ENCODE measurements at places on chromosomes 4 and X.

- DNase-seq = no peak
Measured at GRCh38 chrX:114500622-114501021, 83.3 kb upstream of the HTR2C start.

- DNase-seq = no peak
Measured at GRCh38 chr4:127782025-127782274, 172 bp upstream of the HSPA4L start.

DNA sequence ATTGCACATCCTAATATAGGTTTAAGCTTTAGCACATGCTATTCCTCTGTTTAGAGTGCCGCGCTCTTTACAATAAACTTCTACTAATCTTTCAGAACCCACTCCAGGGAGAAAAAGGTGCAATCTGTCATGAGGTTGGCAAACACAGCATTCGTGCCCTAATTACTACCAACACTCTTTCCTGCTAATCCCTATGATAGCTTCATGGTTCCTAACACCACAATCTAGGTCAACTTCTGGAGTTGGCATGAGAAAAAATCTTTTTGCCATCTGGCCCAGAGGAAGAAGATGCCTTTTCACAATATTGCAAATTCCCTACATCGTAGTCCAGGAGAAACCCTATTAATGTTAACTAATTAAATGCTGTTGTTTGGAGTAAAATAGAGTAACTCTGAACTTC, 39.6 kb downstream of the TMA16 start:
- DNase-seq = no peak

DNA sequence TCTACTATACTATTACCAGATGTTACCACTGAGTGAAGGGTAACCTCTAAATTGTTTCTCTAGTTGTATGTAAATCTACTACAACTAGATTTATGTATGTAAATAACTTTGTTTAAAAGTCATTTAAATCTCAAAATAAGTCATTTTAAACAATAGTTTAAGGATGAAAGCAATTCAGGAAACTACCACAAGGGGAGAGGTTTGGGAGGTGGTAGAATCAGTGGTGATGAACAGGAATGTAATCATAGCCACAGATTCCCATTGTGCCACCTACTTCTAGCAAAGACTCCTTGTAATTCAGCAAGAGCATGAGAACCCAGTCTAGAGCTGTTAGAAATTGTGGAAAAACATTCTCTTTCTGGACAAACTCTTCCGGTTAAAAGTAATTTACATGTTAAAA, 234.6 kb downstream of the SLC7A11 start:
- DNase-seq = no peak

DNA sequence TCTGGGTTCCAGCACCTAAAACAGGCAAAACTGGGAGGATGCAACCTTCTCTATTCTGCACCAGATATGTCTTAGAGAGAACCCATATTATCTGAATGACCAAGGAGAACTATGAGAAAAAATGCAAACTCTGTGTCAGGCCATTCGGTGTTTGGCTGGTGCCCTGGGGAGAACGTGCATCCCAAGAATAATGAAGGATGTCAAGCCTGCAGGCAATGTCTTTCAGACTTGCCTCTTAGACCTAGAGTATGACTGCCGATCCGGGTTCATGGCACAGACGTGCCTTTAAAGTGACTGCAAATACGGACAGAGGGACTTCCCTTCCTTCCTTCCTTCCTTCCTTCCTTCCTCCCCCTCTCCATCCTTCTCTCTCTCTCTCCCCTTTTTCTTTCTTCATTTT, 6.9 kb downstream of the XAGE1B start:
- DNase-seq = no peak

DNA sequence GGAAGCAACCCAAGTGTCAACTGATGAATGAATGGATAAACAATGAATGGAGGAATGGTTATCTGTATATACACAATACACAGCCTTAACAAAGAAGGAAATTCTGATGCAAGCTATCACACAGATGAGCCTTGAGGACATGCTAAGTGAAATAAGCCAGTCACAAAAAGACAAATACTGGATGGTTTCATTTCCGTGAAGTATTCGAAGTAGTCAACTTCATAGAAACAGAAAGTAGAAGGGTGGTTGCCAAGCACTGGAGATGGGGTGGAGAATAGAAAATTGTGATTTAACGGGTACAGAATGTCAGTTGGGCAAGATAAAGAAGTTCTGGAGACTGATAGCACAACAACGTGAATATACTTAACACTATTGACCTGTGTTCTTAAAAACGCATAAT, 28.2 kb downstream of the CENPU start:
- DNase-seq = no peak

- DNase-seq = no peak
Measured at GRCh38 chr4:182913621-182914020, 3.6 kb downstream of the DCTD start.

DNA sequence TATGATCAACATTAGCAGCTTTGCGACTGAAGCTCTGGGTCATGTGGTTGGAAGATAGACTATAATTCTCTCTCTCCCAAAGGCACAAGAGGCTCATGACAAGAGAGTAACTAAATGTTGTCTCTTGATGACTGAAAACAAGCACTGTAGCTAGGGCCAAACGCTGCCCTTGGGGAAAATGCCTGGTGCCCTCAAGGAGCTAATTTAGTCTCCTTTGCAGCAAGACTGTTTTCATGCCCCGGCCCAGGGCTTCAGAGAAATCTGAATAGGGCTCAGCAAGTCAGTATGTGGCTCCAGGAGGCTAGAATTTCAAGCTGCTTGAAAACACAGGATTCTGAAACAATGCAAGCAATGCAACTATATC, 411.9 kb downstream of the GPAT3 start:
- DNase-seq = no peak

DNA sequence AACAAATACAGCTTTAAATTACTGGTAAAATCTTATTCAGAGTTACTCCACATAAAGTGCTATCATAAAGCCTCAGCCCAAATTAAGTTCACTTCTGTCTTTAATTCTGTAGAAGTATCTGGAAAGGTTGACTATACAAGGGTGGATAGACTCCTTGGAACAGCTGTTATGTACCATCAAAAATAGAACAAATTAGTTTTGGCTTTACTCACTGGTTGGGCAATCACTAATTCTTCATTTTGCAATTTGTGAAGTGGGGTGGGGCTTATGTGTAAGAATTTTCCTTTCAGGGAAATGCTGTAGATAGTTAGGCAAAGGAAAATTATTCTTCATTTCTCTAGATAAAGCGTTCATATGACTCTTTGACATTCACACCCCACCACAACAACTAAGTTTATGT, 7.8 kb downstream of the DIAPH2 start:
- no peak for DNase-seq

DNA sequence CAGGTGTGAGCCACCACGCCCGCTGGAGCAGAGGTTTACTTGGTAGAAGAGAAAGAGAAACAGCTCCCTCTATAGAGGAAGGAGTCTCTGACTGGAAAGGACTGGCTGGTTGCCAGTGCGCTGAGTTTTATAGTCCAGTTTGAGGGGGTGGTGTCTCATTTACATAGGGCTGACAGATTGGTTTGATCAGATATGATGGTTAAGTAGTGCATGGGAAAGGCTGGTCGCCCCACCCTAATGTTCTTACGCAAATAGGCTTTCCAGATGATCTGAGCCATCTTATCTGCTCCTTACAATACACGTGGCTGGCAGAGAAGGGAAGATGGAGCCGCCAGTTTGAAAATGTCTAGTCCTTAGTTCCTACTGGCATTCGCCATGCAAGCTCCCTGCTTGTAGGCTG, 439.5 kb downstream of the NAF1 start:
- DNase-seq = no peak

- DNase-seq = no peak
Measured at GRCh38 chr4:38625508-38625907, 38.5 kb upstream of the KLF3 start.

DNA sequence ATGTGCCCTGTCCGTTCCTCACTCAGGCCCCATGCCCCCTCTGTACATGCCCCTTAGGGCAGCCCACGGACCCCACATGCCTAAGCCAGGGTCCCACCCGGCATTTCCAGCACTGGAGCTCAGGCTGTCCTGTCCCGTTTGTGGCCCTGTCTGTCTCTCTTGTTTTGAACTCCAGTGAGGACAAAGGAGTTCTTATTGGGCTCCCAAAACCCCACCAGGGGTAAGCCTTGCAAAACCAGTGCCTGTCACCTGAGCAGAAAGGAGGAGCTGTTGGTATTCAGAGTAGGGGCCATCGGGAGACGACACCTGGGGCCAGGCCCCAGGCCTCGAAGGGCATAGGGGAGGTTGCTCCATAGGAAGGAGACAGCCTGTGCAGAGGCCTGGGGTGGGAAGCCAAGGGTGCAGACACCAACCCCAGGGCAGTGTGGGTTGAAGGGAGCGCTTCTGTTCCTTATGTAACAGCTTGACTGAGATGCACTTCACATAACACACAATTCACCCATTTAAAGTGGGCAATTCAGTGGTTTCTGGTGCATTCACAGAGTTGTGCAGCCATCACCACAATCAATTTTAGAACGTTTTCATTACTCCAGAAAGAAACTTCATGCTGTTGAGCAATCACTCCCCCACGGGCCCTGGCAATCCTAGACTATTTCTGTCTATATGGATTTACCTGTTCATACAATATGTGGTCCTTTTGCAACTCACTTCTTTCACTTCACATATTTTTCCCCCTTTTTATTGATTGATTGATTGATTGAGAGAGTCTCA, 31.7 kb downstream of the MAN2B2 start:
- no peak for DNase-seq

GRCh38 chr4:20652226-20652885, 47.9 kb upstream of the PACRGL start:
- no peak for DNase-seq

GRCh38 chr4:37737466-37737865, 51.3 kb upstream of the RELL1 start:
- DNase-seq = no peak

DNA sequence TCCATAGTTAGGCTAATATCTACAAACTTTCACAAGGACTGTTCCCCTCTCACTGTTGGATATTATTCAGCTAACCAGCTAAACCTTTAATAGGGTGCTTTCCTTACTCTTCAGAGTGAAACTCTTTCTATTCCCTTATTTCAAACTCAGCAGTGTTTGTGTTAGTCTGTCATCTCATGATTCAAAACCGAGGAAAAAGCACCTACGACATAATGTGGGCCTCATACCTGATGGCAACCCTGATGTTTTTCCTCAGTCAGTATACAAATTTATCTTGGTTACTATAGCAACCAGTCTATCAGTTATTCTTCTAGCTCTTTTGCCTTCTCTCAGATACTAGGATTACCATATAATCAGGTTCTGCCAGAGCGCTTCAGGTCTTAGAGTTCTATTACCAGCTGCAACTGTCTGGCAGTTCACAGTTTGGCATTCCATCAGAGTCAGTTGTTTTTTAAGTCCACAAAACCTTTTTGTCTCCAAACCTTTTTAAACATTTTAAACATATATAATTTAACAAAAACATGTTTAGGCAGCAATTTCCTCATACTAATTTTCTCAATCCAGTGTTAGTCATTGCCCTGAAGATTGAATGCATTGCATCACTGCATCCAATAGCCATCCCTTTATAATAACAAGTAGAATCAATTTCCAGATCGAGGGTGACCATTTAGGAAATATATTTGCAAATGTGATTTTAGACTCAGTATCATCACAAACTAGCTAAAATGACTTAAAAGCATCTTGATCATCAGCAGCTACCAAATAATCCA, 7.4 kb downstream of the WDR44 start:
- no peak for DNase-seq

DNA sequence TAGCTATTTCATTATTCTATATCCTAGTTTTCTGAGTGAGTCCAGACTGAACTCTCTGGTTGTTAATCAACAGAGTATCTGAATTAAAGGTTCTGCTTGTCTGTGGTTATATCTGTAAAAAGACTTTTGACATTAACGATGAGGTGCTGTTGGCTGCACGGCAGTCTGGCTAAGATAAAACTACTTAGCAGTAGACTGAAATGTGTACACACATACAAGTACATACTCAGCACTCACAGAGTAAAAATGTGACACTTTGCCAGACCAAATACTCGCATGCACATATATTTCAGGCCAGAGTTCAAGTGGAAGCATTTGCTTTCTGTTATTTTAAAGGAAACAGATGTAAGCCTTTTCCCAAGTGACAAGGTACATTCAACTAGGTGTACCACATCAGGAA, 80.5 kb downstream of the PRDM5 start:
- DNase-seq = no peak

GRCh38 chr4:158997660-158998349, 105.1 kb upstream of the RAPGEF2 start:
- DNase-seq = no peak

DNA sequence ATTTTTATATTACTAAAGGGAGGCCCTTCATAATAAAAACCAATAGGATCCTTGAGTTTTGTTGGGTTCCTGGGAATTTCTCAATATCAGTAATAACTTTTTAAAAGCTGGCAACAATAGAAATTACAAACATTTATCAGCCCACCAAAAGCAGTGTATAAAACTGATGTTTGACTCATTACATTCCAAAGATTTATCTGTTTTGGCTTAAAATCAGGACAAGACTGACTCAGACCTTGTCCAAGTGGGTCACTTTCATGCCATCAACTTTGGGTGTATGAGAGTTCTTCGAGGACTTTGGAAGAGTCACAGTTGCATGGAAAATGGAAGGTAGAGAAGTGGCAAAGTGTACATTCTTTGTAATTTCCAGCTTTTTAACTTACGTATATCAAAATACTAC, 102.8 kb downstream of the FRMPD4 start:
- no peak for DNase-seq

Data from activated T-helper 9 cell treated with anti-CD3 and anti-CD28 coated beads, Interleukin-2, amount 50 U/mL, for 16 hours (primary cell).